Neural crest cell (in vitro differentiated cells): ENCODE measurements at places on chromosomes 12 and 14.

DNA sequence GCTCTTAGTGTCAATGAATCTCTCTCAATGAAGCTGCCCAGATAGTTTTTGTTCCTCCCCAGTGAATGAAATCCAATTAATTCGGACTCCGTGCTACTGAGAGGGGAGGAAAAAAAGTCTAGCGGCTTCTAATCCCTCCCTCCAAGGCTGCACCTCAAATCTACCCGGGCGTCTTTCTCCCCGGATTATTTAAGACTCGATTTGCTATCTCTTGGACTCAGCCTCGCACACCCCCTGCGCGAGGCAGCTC lies 134 bp downstream of the DUSP6 start:
- no peak for DNase-seq

DNA sequence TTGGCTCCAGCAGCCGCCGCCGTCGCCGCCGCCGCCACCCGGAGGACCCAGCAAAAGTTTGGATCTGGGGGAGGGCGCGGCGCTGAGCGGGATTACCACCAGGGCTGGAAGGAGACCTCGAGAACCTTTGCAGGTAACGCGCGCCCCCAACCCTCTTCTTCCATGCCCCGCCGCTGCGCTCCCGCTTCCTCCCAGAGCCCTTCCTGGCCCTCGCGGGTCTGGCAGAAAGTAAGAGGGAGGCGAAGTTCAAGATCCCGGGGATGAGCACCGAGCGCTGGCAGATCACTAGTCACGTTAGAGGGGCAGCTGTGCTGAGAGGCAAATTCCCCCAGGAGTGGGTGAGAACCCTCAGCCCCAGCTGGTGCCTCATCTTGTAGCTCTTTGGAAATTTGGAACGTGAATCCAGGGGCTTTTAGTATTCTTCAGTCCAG lies 3.9 kb downstream of the FLRT2 start:
- peak; percentile 34 for DNase-seq

DNA sequence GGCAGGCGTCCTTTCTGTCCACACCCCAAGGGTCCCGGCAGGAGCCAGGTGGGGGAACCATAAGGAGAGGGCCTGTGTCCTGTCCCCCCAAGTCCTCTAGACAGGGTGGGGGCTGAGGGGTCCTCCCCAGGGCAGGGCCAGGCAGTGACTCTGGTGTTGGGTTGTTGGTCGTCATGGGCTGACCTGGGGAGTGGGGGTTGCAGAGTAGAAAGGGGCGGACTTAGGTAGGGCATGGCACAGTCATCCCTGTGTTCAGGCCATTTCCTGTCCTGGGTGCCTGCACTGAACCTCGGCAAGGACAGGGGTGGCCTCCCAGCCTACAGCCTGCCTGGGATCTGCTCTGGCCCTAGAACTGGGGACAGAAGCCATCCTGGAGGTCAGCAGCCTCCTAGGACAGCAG lies 356.2 kb downstream of the TMEM121 start:
- DNase-seq, result no peak

DNA sequence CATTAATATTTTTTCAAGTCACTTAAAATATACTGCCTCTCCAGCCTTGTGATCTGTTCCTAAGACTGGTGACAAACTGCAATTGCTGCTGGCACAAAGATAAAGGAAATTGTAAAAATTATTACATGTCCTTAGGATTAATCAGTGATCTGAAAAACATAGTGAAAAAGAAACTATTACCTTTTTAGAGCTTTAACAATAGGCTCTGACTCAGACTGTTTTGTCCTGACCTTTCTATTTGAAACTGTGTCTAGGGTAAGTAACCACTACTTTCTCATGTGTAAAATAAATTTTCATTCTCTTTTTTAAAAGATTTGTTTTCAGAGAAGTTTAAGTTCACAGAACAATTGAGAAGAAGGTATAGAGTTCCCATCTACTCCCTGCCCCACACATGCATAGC lies 80.4 kb upstream of the CLEC14A start:
- DNase-seq, result no peak

- DNase-seq, result no peak
Observed at GRCh38 chr12:91037276-91037675, 20.5 kb downstream of the KERA start.
